Naive thymus-derived CD4-positive, alpha-beta T cell (primary cell): ENCODE measurements at places on chromosomes 1 and 21. TPM values are rescaled to one million over a fixed set of nuclear protein-coding genes. Genes with fewer than 3 reads are reported as not detected.

DNA sequence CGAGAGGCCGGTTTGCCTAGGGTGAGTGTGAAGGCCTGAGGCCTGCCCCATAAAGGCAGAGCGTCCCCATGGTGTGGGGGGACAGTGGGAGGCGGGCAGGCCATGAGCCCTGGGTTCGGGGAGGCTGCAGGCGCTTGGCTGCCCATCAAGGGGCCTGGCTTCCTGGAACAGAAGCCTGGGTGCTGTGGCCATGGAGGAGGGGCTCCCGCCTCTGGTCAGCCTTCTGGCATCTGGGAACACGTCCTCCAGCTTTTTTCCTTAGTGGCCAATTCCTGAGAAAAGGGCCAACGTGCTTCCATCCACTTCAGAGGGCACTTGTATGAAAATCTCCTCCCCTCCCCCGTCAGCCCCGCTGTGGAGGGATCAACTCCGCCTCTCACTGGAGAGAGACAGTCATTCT, 58.7 kb downstream of the PRDM16 start:
- no peak for DNase-seq
- no peak overlapping the region for H3K27ac ChIP-seq
- H3K4me3 ChIP-seq: no peak overlapping the region
- no peaks in the 10 kb centered on the region for H3K36me3 ChIP-seq

DNA sequence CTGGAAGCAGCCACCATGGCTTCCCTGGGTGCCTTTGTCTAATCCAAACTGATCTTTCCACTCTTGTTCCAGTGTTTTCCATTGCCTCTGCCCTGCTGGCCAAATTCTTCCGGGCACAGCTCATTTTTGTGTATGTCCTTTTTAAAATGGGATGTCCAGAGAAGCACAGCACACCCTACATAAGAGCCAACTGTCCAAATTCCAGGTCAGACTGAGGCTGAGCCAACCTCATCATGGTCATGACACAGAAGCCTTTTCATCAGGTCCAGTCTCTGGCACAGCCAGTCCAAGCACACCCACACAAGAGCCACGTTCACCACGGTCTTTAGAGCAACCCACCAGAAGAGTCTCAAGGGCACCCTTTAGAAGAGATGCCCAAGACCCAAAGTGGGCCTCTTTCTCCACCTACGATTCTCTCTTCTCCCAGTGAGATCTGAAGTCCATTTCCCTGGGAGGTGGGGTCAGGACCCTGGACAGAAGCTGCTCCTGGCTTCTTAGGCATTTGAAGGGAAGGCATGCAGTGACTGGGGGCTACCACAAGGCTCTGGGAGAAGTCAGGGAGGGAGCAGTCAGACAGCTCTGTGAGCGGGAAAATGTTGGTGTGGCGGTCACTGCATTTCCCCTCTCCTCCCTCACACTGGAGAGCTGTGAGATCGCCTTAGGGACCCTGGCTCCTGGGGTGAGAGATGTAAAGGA, 53.2 kb downstream of the SYT2 start:
- H3K27ac ChIP-seq: no peak overlapping the region
- no peaks in the 10 kb centered on the region for H3K4me1 ChIP-seq
- no peaks in the 10 kb centered on the region for H3K36me3 ChIP-seq
- no peaks in the 10 kb centered on the region for H3K27me3 ChIP-seq

DNA sequence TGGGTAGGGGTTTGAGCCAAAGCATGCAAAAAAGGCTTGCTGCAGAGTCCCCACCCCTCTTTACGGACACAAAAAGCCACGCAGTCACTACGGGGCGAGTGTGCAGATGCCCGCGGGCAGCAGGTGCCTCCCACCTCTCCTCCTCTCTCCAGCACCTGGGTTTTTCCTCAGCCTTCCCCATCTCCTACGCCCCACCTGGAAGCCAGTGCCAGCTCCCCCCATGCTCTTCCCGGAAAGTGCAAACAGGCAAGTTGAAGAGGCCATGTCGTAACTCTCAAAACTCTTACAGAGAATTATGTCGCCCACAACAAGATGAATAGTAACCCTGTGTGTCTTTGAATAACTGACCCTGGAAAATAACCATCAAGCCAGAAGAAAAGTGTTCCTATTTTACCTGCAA, 82.5 kb downstream of the PDE9A start:
- no peaks in the 10 kb centered on the region for H3K27me3 ChIP-seq
- H3K36me3 ChIP-seq: peaks cover 3% of the 10 kb centered on the region
- no peak overlapping the region for H3K27ac ChIP-seq
- DNase-seq: no peak
- H3K4me1 ChIP-seq: peaks cover 33% of the 10 kb centered on the region

DNA sequence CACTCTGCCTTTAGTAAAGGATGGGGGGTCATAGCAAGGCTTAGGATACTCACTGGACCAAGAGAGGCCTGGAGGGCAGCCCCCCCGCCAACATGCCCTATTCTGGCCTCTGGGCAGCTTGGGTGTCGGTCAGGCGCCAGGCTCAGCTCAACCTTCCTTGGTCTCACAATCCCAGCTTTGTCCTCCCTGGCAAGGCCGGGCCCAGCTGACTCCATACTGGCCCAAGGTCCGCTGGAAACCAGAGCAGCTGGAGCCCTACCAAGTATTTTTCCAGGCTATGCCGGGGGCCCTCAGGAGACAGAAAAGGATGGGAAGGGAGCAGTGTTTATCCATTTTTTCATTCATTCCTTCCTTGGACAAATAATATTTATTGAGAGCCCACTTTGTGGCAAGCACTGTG, 6.2 kb downstream of the FBXO2 start:
- no peaks in the 10 kb centered on the region for H3K36me3 ChIP-seq
- no peak for DNase-seq
- peaks cover 9% of the 10 kb centered on the region for H3K4me1 ChIP-seq
- H3K4me3 ChIP-seq: no peak overlapping the region
- no peaks in the 10 kb centered on the region for H3K27me3 ChIP-seq

GRCh38 chr1:113905435-113905861, 322 bp downstream of the DCLRE1B start:
- peaks cover 21% of the 10 kb centered on the region for H3K4me1 ChIP-seq
- H3K4me3 ChIP-seq: peak overlapping the region; percentile 82
- H3K27me3 ChIP-seq: no peaks in the 10 kb centered on the region
- peak overlapping the region; percentile 89 for H3K27ac ChIP-seq
- no peak for DNase-seq
- H3K36me3 ChIP-seq: peaks cover 36% of the 10 kb centered on the region

DNA sequence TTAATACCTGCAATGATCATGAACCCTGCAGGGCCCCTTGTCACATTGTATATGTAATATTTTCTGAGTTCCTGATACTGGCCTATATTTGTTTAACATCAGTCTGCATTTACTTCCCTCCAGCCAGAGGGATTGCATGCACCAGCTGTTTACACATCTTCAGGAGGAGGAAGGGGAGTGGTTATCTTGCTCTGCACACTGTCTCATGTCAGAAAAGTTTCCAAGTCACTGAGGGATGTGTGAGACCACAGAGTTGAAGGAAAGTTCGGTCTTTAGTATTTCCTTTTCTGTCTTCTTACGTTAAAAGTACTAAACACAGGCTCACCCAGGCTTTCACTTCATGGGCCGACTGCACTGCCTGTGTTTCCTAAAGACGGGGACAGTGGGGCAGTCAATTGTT, 574.1 kb downstream of the LMO4 start:
- H3K27me3 ChIP-seq: peaks cover 4% of the 10 kb centered on the region
- H3K4me3 ChIP-seq: no peak overlapping the region
- no peak overlapping the region for H3K27ac ChIP-seq

DNA sequence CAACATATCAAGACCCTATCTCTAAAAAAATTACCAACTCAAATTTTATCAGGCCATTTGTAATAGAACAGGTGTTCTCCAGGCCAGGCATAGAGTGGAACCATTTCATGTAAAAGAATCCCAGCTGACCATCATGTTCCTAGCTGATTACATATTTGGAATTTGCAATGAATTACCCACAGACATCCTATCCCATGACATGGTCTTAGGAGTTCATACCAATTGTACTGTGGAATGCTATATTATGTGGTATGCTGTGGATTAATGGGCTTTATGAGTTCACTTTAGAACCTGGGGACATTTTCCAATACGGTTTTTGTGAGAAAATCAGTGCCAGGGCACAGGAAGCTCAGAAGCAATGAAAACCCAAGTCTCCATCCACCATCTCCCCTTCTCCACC, 110.3 kb downstream of the ZNF281 start:
- H3K4me1 ChIP-seq: peaks cover 11% of the 10 kb centered on the region
- no peaks in the 10 kb centered on the region for H3K27me3 ChIP-seq
- DNase-seq: no peak
- H3K36me3 ChIP-seq: no peaks in the 10 kb centered on the region
- H3K27ac ChIP-seq: no peak overlapping the region
- H3K4me3 ChIP-seq: no peak overlapping the region

- DNase-seq: no peak
- H3K4me1 ChIP-seq: no peaks in the 10 kb centered on the region
- no peak overlapping the region for H3K4me3 ChIP-seq
- no peak overlapping the region for H3K27ac ChIP-seq
Measured at GRCh38 chr1:34406377-34406776, 229.7 kb downstream of the C1orf94 start.

DNA sequence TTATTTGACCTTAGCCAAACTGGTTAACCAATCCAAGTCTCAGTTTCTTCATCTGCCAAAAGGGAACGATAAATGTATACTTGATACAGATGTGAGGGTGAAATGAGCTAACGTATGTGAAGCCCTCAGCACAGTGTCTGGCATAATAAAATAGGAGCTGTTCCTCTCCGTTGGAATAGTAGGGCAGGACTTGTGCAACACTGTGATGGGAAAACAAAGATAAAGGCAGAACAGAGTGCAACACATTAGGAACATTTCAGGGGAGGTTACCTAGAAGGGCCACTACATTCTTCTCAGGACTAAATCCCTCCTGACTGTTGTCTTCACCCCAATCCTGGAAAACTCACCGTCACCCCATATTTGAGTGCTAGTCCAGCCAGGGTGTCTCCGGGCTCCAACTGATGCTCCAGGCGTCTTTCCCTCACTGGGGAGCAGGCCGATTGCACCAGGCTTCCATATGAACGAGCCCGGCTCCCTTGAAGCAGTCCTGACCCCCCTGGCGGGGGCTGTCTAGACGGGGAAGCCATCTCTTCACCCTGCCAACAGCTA, 896 bp downstream of the LYSMD1 start:
- H3K36me3 ChIP-seq: no peaks in the 10 kb centered on the region
- H3K4me1 ChIP-seq: peaks cover 26% of the 10 kb centered on the region
- DNase-seq: no peak
- H3K27ac ChIP-seq: peak overlapping the region; percentile 64

DNA sequence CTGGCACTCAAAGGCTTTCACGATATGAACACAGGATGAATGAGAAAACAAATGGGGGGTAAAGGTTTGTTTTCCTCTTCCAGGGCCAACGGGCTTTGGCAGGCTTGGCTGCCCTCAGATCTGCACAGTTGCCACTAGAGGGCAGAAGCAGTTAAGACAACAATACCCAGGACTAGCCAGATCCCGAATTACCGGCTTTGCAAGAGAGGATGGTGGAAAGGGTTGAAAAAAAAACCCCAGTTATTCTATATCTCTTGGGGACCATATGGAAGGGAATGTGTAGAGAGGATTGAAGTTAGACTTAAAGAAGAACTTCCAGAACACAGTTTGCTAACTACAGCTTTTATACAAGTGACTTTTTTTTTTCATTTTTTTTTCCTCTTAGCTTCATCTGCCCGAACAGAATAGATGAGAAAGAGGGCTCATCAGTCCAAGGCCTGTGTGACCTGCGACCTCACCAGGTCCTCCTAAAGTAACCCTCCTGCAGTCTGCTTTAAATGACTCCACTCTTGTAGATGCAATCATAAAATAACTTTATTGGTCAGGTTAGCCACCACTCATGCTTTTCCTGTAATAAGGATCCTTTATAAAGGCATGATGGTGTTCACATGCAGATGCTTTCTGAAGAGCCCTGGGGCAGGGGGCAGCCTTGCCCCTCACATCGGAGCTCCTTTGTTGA, 10.7 kb downstream of the FMOD start:
- H3K4me3 ChIP-seq: no peak overlapping the region
- H3K27me3 ChIP-seq: no peaks in the 10 kb centered on the region
- H3K4me1 ChIP-seq: peaks cover 18% of the 10 kb centered on the region
- no peak overlapping the region for H3K27ac ChIP-seq
- DNase-seq: peak; percentile 68

DNA sequence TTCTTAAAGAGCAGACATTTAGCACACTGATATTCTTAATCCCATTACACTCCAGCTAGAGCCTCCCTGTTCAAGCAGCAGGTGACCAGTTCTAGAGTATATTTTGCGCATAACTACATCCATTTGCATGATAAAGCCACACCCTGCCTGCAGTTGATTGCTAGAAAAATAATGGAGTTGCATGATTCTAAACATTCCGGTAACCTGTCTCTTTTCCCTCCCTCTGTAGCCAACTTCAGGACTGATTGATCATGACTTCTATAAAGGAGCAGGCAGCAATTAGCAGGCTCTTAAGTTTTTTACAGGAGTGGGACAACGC, 14.9 kb downstream of the ARMH1 start:
- no peaks in the 10 kb centered on the region for H3K4me1 ChIP-seq
- H3K27ac ChIP-seq: no peak overlapping the region
- H3K27me3 ChIP-seq: no peaks in the 10 kb centered on the region

DNA sequence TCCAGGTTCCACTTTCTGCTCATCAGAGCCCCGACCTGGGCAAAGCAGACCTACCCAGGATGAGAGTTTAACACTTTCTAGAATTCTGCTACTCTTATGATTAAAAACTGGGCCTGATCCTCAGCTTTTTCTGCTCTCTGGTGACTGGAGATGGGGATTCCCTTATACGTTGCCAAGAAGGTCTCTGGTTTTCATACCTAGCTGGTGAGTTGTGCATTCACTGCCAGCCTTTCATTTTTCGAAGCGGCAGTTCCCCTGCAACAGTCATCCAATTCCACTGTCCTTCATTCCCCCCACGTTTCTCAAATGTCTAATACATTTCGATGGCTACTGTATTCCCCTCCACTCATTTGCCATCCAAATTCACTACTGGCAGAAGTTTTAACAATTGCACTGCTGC, 135.3 kb downstream of the ADSS2 start:
- no peak for DNase-seq
- H3K36me3 ChIP-seq: no peaks in the 10 kb centered on the region
- no peak overlapping the region for H3K27ac ChIP-seq
- no peak overlapping the region for H3K4me3 ChIP-seq
- no peaks in the 10 kb centered on the region for H3K27me3 ChIP-seq

DNA sequence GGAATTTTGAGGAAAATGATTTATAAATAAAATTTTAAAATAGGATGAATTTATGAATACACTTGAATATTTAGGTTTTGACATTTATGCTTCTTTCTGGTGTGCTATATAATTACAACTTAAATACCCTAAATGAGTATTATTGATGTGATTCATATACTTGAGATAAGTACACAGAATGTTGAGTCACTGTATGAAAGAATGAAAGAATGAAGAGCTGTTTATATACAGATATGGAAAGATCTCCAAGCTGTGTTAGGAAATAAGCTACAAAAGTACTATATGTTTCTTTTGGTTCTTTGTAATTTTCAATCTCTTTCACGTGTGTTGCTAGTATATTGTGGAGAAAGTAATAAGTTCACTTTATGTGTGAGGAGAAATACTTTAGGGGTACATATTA, 147.2 kb downstream of the RASAL2 start:
- no peaks in the 10 kb centered on the region for H3K4me1 ChIP-seq
- H3K36me3 ChIP-seq: no peaks in the 10 kb centered on the region
- DNase-seq: no peak
- no peak overlapping the region for H3K4me3 ChIP-seq

- H3K4me3 ChIP-seq: no peak overlapping the region
- DNase-seq: no peak
- no peaks in the 10 kb centered on the region for H3K27me3 ChIP-seq
- H3K36me3 ChIP-seq: no peaks in the 10 kb centered on the region
Measured at GRCh38 chr1:14682941-14683621, 84.6 kb downstream of the KAZN start.

Gene RGS13
- total RNA-seq: not detected

Gene TRIM46
- total RNA-seq: 20.9 and 21.9 TPM in 2 replicates

Gene EXTL1
- total RNA-seq: not detected

Gene CDCA8
- 0.78 TPM for total RNA-seq

Gene HSF2BP
- 0.67 TPM for total RNA-seq

Gene NOTCH2
- 80.6 TPM for total RNA-seq

Gene LCE1C
- total RNA-seq: not detected in 2 replicates

Gene HNRNPR
- 117 TPM for total RNA-seq
